ENCODE measurements at places on chromosomes 7 and 10.

DNA sequence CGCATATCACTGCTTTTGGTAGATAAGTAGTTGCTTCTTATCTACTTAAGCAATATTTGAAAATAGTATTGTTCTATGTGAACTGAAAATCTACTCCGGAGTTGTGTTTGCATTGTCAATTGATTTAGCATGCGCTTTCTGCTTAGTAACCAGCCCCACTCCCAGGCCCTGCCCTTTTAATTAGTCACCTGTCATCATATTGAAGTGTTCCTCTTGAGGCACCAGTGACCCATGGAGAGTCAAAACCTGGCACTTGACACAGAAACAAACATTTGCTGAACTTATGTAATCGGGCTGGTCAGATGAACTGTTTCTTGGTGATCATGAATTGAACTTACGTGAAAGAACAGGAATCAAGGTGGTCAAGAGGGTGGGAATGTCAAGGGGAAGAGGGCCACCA is 27.8 kb upstream of the CDHR3 start:
- DNase-seq, result no peak

GRCh38 chr10:117424883-117425649 is 49.8 kb upstream of the PDZD8 start:
- DNase-seq, result no peak

DNA sequence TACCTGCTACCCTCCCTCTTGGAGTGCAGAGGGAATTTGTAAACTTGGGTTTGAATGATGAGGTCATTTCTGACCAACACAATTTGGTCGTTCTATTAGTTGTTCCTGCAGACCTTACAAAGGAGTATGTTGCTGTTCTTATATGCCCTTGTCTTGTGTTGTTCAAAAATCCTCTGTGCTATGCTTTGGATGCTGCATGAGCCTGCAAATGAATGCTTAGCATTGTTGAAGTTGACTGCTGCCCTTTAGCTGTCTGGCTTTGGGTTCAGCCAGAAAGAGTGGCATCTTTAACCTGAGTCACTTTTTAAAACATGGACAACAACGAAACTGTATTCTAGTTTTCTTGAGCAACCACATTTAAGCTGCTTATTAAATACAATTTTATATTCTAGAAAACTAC is 80.3 kb downstream of the SND1 start:
- DNase-seq, result no peak

DNA sequence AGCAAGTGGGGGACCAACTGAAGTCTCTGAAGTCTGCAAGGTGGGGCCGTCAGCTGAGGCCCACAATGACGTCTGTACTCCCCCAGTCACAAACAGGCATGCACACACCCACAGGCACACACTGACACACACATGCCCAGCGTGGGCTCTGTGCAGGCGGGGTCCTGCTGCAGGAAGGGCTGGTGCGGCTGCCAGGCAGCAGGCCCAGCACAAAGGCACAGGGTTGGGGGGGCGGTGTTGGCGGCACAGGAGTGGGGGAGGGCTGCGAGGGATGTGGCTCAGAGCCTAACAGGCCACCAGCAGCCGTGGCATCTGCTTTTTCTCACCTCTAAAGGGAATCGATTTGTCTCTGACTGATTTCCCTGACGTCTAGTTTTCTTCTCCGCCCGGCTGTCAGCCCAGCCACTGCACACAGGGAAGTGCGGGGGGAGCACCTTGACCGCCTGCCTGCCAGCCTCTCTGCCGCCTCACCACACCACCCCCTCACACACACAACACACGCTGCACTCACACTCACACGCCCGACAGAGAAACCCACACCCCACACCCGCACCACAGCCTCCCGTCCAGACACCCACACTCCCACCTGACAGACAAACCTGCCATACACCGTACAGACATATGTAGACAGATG is 43.5 kb upstream of the ZMIZ1 start:
- DNase-seq, result no peak

- DNase-seq, result no peak
These were observed 408.1 kb downstream of the AUTS2 start for GRCh38 chr7:70006261-70006920.

- DNase-seq, result no peak
These were observed 72.0 kb upstream of the TES start for GRCh38 chr7:116138202-116138801.

DNA sequence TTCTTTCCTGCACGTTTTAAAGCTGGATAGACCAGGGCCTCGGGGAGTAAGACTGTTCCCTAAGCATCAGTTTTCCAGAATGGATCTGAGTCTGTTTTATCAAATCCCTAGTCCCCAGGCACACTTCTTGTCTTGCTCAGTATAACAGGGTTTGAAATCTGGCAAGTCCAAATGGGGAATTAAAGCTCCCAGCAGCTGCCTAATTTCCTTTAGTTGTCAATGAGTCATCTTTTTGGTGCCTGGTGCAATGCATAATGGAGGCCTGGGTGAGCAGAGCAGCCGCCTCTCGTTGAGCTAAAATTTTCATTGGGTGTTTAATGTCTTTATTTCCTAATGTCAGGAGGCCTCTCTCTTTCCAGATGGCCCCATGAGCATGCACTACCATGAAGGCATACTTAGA is 87.9 kb downstream of the STRA8 start:
- DNase-seq, result no peak

DNA sequence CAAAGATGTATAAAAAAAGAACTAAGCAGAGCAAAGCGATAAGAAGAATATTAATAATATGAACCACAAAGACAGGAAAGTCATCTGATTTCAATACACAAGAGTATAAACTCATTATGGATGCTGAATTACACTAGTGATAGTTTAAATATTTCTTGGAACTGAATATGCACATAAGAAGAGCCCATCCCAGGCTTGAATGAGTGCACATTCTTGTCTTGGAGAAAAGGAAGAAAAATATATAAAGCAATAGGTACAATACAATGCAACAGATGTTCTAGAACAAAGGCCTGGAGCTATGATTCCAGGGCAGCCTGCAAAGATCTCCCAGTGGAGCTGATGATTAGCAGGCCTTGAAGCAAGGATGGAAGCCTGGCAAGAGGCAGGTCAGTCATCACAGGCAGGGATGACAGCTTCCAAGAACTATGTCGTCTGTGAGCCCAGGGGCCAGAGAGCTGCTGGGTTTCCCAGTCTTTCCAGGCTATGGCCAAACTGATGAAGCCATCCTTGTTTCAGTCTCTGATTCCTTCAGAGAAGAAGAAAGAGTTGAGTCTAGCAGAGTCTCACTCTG is 277.6 kb downstream of the KCNMA1 start:
- DNase-seq, result no peak

- DNase-seq, result no peak
These were observed 40.1 kb upstream of the STRIP2 start for GRCh38 chr7:129394101-129394500.

DNA sequence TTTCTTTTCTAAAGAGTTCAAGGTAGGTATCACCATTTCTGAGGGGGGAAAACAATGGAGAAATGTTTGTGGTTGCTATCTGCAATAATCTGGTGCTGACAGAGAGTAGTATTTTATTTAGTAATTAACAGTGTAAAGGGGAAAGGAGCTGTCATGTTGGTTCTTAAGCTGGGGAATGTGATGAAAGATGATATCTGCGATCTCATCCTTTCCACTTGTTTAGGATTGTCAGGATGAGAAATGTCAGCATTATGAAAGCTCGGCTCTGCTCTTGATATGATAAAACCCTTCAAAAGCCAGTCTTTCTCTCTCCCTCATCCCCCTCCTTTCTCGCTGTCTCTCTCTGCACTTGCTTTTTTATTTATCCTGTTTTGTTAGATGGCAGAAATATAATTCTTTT is 106.1 kb downstream of the POU6F2 start:
- DNase-seq, result no peak

DNA sequence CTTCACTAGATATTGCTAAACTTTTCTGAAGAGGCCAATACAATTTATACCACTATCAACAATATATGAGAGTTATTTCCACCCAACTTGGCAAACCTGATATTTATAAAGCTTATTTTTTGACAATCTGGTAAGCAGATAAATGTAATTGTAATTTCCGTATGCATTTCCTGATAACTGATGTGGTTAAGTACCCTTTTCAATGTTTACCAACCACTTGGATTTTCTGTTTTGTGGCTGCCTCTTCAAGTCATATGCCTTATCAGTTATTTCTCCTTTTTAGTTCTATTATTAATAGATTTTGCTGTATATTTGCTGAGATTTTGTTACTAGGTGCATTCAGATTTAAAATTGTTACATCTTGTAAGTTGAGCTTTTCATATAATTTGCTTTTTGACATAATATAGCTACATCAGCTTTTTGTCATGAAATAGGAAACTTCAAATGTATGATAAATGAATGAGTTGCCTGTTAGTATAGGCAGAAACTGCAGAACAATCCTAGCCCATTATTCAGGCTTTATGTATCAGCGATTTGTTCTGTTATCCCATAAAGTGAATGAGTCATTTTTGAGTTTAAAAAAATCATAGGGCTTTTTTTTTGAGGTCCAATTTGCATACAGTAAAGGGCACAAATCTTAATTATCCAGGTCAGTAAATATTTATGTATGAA is 11.5 kb downstream of the SGPL1 start:
- no peak for DNase-seq

DNA sequence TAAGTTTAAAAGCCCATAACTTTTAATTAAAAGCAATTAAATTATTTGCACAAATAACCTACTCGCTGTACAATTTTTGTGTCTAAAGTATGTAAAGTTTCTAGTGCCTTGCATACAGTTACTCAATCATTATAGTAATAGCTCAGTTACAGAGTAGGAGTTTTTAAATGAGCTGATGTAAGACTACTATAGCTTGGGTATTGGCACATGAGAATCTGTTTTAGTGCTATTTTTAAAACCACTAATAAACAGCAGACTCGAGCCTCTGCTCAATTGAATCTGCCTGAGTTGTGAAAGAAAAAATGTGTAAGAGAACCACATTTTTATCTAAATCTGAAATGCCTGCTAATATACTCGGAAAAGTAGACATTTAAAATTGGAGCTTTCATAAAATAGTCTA is 31.1 kb downstream of the CTNNA3 start:
- DNase-seq, result no peak

- DNase-seq, result no peak
These were observed 30.6 kb downstream of the NET1 start for GRCh38 chr10:5442990-5443370.

DNA sequence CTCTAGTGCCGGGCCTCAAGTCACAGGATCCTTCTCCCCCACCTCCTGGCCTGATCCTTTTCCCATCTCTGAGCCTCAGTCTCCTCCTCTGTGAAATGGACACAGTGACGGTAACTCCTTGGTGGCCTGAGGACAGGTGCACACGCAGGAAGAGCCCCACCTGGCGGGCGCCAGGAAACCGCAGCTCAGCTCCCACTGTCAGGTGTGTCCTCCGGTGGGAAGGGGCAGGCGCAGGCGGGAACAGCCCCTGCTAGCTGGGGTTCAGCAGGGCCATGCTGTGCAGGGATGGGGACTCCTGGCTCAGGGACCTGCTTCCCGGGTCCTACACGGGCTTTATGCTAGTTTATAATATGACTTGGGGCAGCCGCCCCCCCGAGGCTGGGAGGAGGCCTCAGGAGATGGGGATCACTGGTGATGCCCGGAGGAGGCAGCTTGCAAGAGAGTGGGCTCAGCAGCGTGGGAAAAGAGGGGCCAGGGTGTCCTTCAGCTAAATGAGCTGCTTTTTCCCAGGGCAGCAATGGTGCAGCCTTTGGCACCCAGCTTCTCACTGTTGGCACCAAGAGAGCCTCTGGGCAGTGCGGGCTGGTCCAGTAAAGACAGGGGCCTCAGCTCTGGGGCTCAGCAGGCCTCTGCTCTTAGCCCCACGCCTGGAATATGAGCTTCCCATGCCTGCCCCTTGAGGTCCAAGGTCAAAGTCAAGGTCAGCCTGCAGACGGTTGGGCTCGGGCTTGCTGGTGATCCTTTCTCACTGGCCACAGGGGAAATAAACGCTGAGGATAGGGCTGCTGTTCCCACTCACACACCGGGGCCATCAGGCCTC is 68.0 kb upstream of the FAM20C start:
- no peak for DNase-seq

GRCh38 chr10:28367929-28368484 is 65.1 kb upstream of the MPP7 start:
- DNase-seq, result peak; percentile 60

GRCh38 chr7:107133396-107133795 is 35.4 kb upstream of the HBP1 start:
- no peak for DNase-seq

DNA sequence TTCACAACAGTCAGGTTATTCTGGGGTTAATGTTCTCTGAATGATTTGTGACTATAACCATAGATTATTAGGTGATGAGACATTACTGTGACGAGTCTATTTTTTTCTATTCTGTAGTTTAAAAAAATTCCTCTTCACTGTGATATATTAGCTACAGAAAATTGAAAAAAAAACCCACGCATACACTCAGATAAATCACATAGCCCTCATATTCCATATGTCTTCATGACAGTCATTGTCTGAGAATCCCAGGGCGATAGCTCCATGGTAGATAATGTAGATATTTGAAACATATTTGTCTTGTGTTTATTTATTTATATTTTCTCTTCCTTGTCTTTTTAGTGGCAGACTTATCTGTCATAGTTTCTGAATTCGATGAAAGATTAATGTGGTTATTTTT is 110.0 kb downstream of the CAMK1D start:
- DNase-seq, result no peak

- no peak for DNase-seq
These were observed 36.9 kb downstream of the FOXL3 start for GRCh38 chr7:326809-327232.

GRCh38 chr7:73308074-73308664 is 457 bp downstream of the NSUN5 start:
- DNase-seq, result no peak

DNA sequence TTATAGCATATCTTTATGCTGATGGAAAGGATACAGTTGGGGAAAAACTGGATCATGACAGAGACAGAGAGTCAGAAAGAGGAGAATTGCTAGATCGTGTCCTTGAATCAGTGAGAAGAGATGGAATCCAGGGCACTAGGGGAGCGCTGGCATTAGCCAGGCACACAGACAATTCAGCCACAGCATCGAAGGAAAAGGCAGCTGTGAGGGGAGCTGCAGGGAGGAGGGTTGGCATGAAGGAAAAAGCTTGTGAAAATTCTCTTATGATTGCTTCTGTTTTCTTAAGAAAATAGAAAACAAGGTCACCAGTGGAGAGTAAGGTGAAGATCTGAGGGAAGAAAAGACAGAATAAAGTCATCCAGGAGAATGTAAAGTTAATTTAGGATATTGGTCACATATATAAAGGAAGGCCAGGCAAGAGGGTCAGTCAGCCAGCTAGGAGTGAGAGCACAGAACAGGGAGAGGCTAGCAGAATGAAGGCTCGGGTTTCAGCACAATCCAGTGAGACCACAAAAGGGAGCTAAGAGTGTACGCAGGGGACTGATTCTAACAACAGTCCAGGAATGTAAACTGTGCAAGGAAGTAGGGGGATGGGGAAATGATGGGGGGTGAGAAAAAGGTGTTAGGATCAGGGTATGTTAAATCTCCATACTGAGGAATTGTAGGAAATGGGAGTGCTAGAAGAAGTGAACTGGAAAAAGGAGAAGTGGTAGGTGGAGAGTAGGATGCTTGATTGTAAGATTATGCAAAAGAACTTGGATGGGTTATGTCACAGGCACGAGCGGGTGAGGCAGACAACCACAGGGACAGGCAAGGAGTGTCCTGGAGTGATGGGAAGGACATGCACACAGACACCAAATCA is 112.0 kb downstream of the RNF32 start:
- DNase-seq, result no peak

- DNase-seq, result no peak
These were observed 456.1 kb downstream of the PHTF2 start for GRCh38 chr7:78254726-78255055.

GRCh38 chr7:112416127-112416526 is 34.1 kb upstream of the IFRD1 start:
- no peak for DNase-seq

All from activated T-helper 2 cell treated with anti-CD3 and anti-CD28 coated beads, Interferon-gamma antibody, Interleukin-2, Interleukin-4, amounts not matched to agents 10 μg/mL and 5 μg/mL and 100 μg/mL, durations not matched to agents 14 hours and 24 hours and 36 hours (primary cell).